ENCODE measurements at places on chromosomes 11 and 22.

GRCh38 chr11:81574301-81574700, 1159.4 kb downstream of the FAM181B start:
- DNase-seq: no peak

- no peak for DNase-seq
Observed at GRCh38 chr22:47088480-47089158, 326.2 kb downstream of the TBC1D22A start.

GRCh38 chr11:125166764-125167291, 2.3 kb downstream of the PKNOX2 start:
- no peak for DNase-seq

- no peak for DNase-seq
Observed at GRCh38 chr11:133823211-133823610, 22.1 kb downstream of the SPATA19 start.

GRCh38 chr11:64314805-64315561, 2.4 kb downstream of the TRMT112 start:
- no peak for DNase-seq

- peak; percentile 59 for DNase-seq
Observed at GRCh38 chr22:42769574-42770447, 49.1 kb upstream of the A4GALT start.

DNA sequence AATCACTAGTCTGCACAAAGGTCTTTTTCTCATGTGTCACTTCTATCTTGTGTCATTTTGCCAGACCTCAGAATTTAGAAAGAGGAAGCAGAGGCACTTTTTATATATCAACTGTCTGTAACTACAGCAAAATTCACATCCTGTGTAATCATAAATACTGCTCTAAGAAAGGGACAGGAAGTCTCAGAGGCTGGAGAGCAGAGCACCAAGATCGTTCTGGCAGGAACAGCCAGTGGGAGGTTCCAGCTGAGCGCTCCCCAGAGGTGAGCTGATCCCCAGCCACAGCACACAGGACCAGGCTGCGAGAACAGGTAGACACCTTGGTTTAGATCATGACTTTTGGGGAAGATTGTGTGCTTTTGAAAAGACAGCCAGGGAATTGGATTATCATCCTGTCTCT, at the start of gene MS4A7:
Gene MS4A7, plus strand, starts transcription at position 179 of the 400 bp plus-strand sequence. CDS start 4,610 bp downstream, outside the sequence.
- DNase-seq: peak; percentile 92

GRCh38 chr11:114200351-114201133, 95.7 kb upstream of the NNMT start:
- no peak for DNase-seq

- DNase-seq: no peak
Observed at GRCh38 chr11:116371146-116371545, 401.6 kb downstream of the BUD13 start.

- DNase-seq: peak; percentile 81
Observed at GRCh38 chr22:26364066-26365015, 64.7 kb upstream of the ASPHD2 start.

DNA sequence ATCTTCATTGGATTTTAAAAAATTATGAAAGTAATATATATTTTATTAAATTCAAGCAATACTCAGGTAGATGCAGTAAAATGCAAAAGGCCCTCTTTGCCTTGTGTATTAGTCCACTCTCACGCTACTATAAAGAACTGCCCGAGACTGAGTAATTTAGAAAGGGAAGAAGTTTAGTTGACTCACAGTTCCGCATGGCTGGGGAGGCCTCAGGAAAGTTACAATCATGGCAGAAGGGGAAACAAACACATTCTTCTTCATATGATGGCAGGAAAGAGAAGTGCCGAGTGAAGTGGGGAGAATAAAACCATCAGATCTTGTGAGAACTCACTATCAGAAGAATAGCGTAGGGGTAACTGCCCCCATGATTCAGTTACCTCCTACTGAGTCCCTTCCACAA, 130.8 kb downstream of the HIPK3 start:
- DNase-seq: peak; percentile 76

DNA sequence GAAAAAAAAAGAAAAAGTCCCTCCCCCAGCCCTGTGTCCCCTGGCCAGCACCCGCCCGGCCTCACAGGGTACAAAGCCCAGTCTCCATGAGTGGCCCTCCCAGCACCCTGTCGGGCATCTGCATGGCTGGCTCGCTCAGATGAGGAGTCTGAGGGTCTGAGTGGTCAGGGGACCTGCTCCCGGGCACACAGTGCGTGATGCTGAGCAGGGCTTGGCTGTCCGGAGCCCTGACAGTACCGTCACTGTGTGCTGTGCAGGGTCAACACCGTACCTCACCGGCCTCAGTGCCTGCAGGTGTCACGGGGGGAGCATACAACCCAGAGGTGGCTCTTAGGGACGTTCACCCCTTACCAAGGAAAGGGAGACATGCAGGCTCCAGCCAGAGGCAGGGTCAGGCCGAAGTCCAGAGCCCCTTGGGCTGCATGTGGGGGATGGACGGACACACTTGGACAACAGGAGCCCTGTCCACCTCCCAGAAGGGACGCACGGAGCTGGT, 3.6 kb upstream of the PLXNB2 start:
- no peak for DNase-seq

- no peak for DNase-seq
Observed at GRCh38 chr11:6260207-6260726, 629 bp downstream of the CCKBR start.

- peak; percentile 64 for DNase-seq
Observed at GRCh38 chr11:5123802-5124521, 14.2 kb downstream of the OR52A5 start.

DNA sequence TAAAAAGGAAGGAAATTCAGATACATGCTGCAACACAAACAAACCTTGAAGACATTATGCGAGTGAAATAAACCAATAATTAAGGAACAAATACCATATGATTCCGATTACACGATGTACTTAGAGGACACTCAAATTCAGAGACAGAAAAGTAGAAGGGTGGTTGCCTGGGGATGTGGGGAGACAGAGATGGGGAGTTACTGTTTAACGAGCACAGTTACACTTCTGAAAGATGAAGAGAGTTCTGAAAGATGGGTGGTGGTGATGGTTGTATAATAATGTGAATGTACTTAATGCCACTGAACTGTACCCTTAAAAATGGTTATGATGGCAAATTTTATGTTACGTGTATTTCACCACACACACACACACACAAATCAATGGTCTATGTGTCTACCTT, 14.7 kb downstream of the ZBTB44 start:
- no peak for DNase-seq

DNA sequence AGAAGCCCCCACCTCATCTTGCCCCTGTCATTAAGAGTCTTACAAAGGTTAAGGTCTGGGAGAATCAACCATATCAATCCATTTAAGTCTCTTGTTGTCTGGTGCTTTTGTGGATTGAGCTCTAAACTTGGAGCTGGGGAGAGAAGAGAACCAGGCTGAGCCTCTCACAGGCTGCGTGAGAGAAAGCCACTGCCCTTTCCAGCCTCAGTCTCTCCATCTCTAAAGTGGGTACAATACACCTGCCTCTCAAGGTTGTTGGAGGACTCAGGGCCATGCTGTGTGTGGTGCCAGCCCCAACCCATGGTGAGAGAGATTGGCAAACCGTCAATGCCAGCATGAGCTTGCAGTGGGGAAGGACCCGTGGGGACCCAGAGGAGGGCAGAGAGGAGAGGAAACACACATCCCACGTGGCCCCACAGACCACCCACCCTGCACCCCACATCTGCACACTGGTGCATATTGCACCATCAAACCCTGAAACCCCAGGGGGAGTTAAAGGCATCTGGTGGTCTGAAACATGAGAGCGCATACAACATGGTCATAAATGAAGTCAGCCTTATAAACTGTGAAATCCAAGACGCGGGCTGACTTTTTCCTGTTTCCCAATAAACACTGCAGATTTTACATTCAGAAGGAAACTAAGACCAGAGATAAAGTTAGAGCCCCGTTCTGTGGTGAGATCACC, 27.5 kb upstream of the FBLN1 start:
- DNase-seq: no peak

DNA sequence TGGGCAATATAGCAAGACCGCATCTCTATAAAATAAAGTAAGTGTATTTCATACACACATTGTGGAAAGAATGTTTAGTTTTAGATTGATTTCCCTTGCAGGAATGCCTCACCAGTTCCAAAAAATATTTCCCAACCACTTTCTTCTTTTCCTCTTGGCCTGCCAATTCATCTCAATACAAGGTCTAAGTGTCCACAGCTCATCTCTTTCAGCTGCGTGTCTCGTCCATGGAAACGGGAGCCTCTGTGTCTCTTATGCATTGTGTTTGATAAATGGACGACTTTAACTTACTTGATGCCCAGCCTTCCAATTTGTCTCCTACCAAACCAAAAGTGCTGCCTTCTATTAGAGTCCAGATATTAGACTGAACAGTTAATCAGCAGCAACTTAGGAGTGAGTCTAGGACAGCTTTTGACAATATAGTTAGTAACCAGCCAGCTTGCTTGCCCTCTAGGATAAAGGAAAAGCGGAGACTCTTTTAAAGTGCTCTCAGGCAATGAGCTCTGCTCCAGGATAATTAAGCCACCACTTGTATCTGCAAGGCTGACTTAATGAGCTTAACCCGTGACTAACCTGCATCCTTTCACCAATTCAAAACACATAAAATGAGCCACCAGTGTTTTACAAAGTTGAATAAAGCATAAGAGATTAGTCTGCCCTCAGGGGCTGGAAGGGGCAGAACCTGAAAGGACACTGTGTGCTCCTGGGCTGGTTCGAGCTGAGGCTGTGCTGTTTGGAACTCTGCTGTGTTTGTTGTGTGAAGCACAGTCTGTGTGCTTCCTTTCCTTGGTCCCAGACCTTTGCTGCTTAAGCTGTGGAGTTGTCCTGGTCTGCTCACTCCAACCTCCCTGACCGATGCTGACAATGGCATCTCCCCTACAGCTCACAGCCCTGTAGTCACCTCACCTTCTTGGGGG, 27.5 kb downstream of the FBXO7 start:
- DNase-seq: no peak

- DNase-seq: no peak
Observed at GRCh38 chr22:22516992-22517391, 3.1 kb downstream of the ZNF280A start.

- DNase-seq: peak; percentile 12
Observed at GRCh38 chr11:101127699-101128570, 1.7 kb downstream of the PGR start.

GRCh38 chr11:44443836-44444769, 121.4 kb upstream of the CD82 start:
- DNase-seq: no peak

DNA sequence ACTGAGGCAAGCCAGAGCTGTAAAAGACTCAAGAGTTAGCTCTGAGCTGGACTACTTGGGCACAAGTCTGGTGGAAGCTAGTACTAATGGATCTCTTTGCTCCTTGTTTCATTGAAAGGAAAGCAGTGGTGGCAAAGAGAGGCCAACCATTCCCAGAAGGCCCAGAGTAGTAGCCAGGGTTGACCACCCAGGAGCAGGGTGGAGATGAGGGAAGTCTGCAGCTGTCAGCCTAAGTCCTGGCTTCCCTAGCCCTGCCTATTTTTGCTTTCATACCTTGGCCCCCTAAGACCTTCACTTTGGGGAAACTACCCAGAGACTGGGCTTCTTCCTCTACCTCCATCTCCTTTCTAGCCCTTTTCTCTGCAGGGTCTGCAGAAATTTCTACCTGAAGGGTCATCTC, 155.0 kb upstream of the NCAM1 start:
- DNase-seq: no peak

DNA sequence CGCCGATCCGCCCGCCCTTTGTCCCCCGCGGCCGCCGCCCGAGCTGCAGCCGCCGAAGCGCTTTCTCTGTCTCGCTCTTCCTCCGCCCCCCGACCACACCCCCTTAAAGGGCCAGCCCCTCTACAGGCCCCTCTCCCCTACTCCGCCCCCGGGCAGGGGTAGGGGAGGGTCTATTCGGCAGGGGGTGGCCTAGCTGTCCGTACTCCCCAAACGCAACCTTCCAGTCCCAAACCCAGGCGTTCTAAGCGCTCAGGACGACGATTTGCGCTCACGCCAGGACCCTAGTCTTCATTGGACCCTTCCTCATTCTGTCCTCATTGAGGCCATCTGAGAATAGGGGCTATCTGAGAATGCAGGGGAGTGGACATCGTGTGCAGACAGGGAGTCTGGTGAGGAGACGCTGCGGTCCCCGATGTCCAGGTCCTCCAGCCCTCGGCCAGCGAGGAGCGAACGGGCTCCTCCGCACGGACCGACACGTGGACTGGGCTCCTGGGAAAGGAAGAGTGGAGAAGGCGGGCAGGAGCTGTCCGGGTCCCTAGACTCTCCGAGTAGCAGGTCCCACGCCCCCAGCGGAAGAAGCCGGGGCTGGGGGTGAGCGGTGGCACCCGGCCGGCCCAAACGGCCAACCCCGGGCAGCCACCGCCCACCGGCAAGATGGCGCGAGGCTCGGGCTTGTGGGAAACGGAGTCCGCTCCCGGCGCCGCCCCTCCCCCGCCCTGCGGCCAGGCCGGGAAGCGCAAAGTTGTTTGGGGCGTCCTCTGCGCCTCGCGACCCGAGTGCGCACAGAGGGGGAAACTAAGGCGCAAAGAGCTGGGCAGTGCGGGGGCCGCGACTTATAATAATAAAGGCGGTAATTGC, at the start of gene PPP1R14B:
Gene PPP1R14B, minus strand, starts transcription at position 73 of the 858 bp plus-strand sequence. CDS start 270 bp downstream, outside the sequence.
- peak; percentile 84 for DNase-seq

- DNase-seq: no peak
Observed at GRCh38 chr11:1893581-1894359, 2.1 kb upstream of the PRR33 start.

DNA sequence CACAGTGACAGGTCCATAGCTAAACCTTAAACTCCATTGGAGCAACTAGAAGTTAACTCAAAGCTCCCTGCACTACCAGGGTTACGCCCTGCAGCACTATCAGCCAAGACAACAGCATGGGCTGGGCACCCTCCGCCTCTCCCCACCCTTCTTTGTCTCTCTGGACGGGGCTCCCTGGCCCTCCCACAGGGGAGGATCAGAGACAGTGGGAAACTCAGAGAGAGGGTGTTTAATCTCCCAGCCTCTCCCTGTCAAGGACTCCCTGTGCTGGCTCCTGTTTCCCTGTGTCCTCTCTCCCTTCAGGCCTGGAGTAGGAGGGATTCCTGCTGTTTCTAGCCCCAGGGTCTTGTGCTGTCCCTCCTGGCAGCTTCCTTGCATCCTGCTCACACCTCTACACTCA, 56.9 kb upstream of the CSNK2A3 start:
- no peak for DNase-seq

DNA sequence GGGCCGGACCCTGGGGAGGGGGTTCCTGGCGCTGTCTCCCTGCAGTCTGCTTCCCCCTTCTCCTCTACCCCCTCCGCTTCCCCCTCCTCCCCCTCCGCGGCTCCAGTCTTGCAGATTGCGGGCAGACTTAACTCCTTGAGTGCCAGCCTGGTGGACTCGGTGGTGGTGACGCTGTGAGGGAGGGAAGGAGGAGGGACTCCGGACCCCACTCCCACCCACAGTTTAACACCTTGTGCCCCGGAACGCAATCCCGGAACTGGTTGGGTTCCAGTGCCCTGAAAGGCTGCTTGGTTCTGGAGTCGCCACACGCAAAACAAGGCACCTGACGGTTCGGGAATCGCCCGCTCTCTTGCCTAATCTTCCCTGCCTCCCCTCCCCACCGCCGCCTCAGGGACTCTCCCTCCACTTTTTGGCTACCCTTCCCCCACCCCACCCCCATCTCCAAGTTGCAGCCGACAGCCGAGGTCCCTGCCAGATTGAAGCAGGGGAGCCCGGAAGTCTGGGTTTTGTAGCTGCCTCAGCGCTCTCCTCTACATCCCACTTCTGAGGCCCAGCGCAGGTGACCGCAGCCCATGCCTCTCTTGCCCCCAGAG, 3.9 kb upstream of the BCL9L start:
- peak; percentile 91 for DNase-seq

Data from KBM-7 (cell line).